NCI-H2081 (cell line): ENCODE measurements at places on chromosomes 16 and 17.

- DNase-seq: no peak
These were observed 157.4 kb upstream of the CHMP6 start for GRCh38 chr17:80833952-80834892.

DNA sequence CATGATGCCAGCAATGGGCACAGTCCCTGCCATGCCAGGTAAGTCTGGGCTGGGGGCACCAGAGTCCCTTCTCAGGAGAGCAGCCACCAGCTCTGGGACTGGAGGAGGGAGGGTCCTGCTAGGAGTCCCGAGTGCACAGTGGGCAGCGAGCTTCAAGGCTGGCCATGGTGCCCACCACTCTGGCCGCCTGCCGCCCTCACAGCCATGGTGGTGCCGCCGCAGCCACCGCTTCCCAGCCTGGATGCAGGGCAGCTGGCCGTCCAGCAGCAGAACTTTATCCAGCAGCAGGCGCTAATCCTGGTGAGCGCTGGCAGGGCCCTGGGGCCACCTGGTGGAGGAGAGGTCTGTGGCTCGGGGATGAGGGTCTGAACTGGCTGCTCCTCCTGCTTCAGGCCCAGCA lies 17.9 kb upstream of the SMIM5 start:
- no peak for DNase-seq

GRCh38 chr17:47829870-47830269 lies 1.5 kb downstream of the MRPL10 start:
- no peak for DNase-seq

- DNase-seq: no peak
These were observed 36.8 kb downstream of the ACSF3 start for GRCh38 chr16:89130448-89130847.

DNA sequence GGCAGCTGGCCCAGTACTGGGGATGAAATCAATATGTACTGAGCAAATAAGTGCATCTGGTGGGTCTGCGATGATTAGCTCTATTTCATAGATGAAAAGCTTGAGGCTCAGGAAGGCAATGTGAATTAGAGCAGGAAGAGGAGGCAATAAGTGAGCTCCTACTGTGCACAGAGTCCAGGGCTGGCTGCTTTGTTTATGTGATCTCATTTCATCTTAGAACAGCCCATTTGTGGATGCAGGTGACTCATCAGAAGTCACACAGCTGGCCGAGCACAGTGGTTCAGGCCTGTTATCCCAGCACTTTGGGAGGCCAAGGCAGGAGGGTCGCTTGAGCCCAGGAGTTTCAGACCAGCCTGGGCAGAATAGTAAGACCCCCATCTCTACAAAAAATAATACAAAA lies 7.1 kb downstream of the TMEM114 start:
- DNase-seq: no peak

GRCh38 chr16:72910381-72910780 lies 137.5 kb downstream of the ZFHX3 start:
- no peak for DNase-seq

GRCh38 chr17:63840591-63841349 lies 1.7 kb downstream of the SMARCD2 start:
- no peak for DNase-seq

- no peak for DNase-seq
These were observed 588 bp upstream of the SMTNL2 start for GRCh38 chr17:4583782-4584100.

- DNase-seq: no peak
These were observed 128.7 kb downstream of the RPTOR start for GRCh38 chr17:80673152-80673920.
